ENCODE measurements at places on chromosomes 3 and 15. TPM values are rescaled to one million over a fixed set of nuclear protein-coding genes. Genes with fewer than 3 reads are reported as not detected.

DNA sequence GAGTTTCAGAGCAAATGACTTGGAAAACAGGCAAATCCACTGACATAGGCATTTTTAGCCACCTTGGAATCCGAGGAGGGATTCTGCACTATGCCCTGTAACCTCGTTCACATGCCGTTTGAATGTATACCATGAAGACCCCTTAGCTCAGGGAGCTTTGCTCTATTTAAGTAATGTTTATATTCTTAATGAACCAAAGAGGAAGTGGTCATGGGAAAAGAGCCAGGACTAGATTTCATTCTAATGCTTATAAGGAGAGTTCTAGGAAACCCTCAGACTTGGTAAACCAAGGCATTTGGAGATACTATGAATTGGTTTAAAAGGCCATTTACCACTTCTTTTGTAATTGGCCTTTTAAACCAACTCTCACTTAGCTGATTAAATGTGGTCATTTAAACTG is 178.9 kb downstream of the IGF1R start:
- DNase-seq, result no peak

DNA sequence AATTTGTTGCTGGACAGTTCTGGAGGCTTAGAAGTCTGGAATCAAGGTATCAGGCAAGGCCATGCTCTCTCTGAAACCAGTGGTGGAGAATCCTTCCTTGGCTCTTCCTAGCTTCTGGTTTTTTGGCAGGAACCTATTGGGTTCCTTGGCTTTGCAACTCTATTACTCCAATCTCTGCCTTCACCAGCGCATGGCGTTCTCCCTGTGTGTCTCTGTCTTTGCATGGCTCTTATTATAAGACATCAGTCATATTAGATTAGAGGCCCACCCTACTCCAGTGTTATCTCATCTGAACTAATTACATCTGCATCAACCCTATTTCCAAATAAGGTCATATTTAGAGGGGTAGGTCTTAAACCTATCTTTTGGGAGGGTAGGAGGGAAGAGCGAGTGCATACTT is 358.1 kb upstream of the RARB start:
- no peak for DNase-seq

DNA sequence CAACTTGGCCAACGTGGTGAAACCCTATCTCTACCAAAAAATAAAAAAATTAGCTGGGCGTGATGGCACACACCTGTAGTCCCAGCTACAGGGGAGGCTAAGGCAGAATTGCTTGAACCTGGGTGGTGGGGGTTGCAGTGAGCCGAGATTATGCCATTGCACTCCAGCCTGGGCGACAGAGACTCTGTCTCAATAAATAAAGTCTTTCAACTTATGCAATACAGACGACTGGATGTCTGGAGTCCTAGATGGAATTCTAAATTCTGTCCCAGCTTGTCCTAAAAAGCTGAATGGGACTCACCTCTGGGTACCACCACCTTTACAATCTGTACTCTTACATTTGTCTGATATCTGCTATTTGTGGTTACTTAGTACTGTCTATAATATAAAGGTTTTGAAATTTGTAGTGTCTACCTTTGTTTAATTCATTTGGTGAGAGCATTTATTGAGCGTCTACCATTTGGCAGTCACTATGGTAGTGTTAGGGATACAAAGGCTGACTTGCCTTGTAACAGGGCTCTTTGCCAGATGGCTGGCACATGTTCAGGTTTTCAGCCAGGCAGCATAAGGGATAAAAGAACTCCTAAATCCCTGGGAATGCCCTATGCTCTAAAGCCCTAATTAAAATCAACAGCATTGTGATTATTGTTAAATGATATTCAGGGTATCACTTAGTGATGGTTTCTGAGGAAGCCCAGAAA is 7.2 kb upstream of the ZNF609 start:
- DNase-seq, result no peak

Gene CACNA2D2
- 0.44 TPM for total RNA-seq

Gene SLC12A1
- total RNA-seq, result not detected

Gene SYNPR
- not detected for total RNA-seq

- peak; percentile 85 for DNase-seq
Observed at GRCh38 chr15:45855907-45856579, 221.2 kb downstream of the SQOR start.

- peak; percentile 5 for DNase-seq
Observed at GRCh38 chr3:116337229-116337628, 108.1 kb downstream of the LSAMP start.

Gene ZNF620
- total RNA-seq, result 2.5 TPM

- DNase-seq, result no peak
Observed at GRCh38 chr3:197203714-197204146, 94.7 kb downstream of the DLG1 start.

Gene SPTSSB
- total RNA-seq, result 78.0 TPM

DNA sequence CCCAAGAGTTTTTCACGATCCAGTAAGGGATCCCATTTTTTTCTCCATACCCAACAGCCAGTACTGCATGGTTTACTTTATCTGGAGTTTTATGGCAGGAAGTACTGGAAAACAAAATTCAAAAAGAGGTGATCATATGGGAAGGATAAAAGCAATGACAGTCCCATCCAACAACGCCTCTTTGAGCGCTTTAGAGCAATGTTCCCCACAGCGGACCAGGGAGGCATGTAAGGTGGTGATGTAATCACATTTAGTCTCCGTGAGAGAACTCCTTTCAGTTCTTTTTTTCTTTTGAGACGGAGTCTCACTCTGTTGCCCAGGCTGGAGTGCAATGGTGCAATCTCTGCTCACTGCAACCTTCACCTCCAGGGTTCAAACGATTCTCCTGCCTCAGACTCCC is 21.8 kb downstream of the CTSH start:
- DNase-seq, result no peak

Gene TRIM42
- not detected for total RNA-seq

DNA sequence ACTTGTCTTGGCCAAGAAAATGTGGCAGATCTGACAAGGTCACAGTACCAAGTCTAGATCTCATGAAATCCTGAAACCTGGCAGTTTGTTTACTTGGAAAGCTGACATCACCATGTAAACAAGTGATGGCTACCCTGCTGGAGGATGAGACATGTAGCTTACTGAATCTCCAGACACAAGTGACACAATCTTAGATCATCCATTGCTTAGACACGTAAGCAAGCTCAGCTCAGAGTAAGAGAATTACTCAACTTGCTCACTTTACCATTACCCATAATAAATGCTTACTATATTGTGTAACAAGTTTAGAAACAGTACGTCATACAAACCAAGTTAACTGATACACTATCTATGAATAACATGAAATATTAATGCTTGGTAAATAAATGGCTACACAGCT is 263.8 kb downstream of the TBC1D5 start:
- DNase-seq, result peak; percentile 72
